ENCODE measurements at places on chromosomes 3 and 15.

- H3K4me1 ChIP-seq, result no peaks in the 10 kb centered on the region
- H3K36me3 ChIP-seq, result no peaks in the 10 kb centered on the region
Measured at GRCh38 chr3:176208915-176209314, 988.4 kb downstream of the TBL1XR1 start.

- no peak for DNase-seq
- H3K27ac ChIP-seq, result no peak overlapping the region
- no peaks in the 10 kb centered on the region for H3K27me3 ChIP-seq
- H3K36me3 ChIP-seq, result no peaks in the 10 kb centered on the region
- H3K4me1 ChIP-seq, result peaks cover 6% of the 10 kb centered on the region
- no peak overlapping the region for H3K4me3 ChIP-seq
Measured at GRCh38 chr15:47349179-47349578, 368.1 kb upstream of the SEMA6D start.

DNA sequence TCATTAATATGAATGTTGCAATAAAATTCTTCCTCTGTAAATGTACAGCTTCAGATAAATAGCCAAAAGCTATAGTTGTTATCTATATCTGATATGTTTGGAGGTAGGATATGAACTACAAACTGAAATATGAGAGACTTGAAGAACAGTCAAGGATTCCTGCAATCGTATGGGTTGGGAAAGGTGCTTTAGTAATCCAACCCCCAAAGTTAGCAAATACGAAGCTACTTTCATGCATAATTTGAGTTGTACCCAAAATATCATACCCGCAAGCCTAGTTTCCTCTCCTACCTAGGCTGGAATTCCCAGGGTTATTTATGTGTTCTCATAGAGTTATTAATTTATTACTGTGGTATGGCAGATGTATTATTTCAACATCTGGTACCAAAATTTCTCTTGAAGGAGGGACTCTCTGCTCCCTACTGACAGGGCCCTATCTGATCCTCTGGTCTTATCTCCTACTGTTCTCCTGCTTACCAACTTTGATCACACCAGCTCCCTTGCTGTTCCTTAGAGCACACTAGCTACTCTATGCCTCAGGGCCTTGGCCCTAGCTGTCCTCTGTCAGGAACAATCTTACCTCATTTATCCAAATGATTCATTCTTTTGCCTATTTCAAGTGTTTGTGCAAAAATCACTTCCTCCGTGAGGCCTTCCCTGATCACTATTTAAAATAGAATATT, 140.4 kb upstream of the CCDC54 start:
- peaks cover 6% of the 10 kb centered on the region for H3K27me3 ChIP-seq
- DNase-seq, result no peak
- no peaks in the 10 kb centered on the region for H3K36me3 ChIP-seq

- no peaks in the 10 kb centered on the region for H3K36me3 ChIP-seq
- H3K4me3 ChIP-seq, result no peak overlapping the region
- H3K4me1 ChIP-seq, result no peaks in the 10 kb centered on the region
- H3K27me3 ChIP-seq, result peaks cover 3% of the 10 kb centered on the region
Measured at GRCh38 chr3:84980011-84980410, 21.2 kb downstream of the CADM2 start.

DNA sequence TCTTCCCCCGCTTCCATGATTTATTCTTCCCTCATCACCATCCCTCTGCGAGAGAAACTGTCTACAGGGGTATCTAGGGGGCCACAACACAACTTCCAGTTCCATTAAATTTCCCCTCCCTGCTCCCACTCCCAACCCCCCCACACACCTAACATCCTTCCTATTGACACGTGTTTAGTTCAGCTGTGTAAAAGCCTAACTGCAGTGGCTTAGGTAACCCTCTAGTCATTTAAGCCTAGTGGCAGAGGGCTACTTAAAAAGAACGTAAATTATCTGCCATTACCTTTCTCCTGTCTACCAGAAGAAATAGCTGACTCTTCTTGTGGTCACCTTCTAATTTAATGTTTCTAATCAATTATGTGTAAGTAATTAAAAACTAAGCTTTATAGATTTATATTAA, 56.3 kb downstream of the ZNF148 start:
- peaks cover 23% of the 10 kb centered on the region for H3K36me3 ChIP-seq
- no peak overlapping the region for H3K4me3 ChIP-seq
- DNase-seq, result no peak
- H3K4me1 ChIP-seq, result peaks cover 3% of the 10 kb centered on the region
- H3K27ac ChIP-seq, result no peak overlapping the region

- DNase-seq, result no peak
- no peaks in the 10 kb centered on the region for H3K36me3 ChIP-seq
- H3K27ac ChIP-seq, result no peak overlapping the region
- no peak overlapping the region for H3K4me3 ChIP-seq
- H3K4me1 ChIP-seq, result no peaks in the 10 kb centered on the region
Measured at GRCh38 chr15:96960711-96961480, 630.4 kb downstream of the NR2F2 start.

DNA sequence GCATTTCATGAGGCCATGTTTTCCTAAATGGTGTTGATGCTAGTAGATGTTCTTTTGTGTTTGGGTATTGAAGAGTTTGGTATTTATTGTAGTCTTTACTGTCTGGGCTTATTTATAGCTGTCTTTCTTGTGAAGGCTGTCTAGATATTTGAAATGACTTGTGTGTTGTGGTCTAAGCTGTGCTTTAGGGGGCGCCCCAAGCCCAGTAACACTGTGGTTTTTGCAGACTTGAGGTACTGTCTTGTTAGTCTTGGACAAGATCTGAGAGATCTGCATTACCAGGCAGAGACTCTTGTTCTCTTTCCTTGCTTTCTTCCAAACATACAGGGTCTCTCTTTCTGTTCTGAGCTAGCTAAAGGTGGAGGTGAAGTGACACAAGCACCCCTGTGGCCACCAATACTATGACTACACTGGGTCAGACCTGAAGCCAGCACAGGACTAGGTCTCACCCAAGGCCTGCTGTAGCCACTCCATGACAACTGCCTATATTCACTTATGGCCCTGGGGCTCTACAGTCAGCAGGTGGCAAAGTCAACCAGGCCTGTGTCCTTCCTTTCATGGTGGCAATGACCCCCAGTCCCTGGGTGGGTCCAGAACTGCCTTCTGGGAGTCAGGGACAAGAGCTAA, 152.1 kb upstream of the TBC1D5 start:
- DNase-seq, result no peak
- no peaks in the 10 kb centered on the region for H3K4me1 ChIP-seq
- H3K4me3 ChIP-seq, result no peak overlapping the region
- no peak overlapping the region for H3K27ac ChIP-seq
- no peaks in the 10 kb centered on the region for H3K27me3 ChIP-seq

GRCh38 chr15:98745650-98746374, 97.5 kb downstream of the IGF1R start:
- peak overlapping the region; percentile 68 for H3K27ac ChIP-seq
- H3K4me3 ChIP-seq, result peak overlapping the region; percentile 20
- peaks cover 56% of the 10 kb centered on the region for H3K4me1 ChIP-seq
- no peak for DNase-seq
- peaks cover 4% of the 10 kb centered on the region for H3K36me3 ChIP-seq

DNA sequence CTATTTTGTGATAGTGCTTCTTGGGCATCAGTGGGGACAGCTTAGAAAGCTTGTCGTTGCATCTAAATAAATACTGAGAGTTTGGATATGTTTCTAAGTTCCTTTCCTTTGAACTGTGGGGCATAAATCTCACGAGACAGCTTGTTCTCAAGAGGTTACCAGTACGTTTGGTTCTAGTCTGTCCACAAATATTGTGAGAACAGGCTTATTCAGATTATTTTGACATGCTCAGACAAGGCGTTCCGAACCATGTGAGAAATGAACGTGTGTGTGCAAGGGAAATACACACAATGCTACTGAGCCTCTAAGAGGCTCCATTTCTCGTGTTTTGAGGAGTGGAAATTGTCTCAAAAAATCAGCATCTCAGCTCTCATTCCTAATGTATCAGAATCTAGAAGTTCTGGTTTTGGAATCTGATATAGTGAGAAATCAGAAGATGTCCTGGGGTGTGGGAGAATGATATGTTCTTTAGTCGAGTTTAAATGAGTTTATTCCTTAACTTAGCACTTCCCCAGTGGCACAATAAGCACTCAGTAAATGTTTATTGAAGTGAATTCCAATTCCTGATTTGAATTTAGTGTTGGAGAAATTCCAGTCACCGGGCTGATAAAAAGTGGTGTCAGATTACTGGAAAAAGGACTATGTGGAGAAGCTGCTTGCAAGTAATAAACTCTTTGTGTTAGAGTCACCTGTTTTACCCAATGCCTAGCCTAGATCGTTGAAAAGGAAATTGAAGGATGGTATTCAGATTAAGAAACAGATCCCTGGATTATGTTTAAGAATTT, 481.5 kb downstream of the LPP start:
- H3K4me1 ChIP-seq, result peaks cover 5% of the 10 kb centered on the region
- H3K27me3 ChIP-seq, result no peaks in the 10 kb centered on the region
- H3K36me3 ChIP-seq, result peaks cover 9% of the 10 kb centered on the region
- peak overlapping the region; percentile 44 for H3K27ac ChIP-seq
- H3K4me3 ChIP-seq, result no peak overlapping the region

DNA sequence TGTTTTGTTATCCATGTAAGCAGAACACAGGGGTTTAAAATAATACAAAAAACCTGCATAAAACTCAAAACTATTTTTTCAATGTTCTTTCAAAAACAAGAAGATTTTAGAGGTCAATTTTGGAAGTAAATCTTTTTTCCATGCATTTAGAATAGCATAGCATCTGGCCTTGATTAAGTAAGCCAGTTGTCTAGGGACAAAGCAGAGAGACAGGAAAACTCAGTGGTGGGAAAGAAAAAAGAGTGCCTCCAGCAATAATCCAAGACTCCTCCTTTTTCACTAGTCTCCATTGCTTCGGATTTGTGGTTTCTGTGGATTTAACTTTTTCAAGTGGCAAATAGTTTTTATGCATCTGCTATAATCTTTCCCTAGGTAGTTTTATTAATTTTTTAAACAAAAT, 88.9 kb downstream of the SUCNR1 start:
- no peak for DNase-seq
- H3K4me3 ChIP-seq, result no peak overlapping the region
- no peaks in the 10 kb centered on the region for H3K27me3 ChIP-seq
- no peaks in the 10 kb centered on the region for H3K36me3 ChIP-seq

DNA sequence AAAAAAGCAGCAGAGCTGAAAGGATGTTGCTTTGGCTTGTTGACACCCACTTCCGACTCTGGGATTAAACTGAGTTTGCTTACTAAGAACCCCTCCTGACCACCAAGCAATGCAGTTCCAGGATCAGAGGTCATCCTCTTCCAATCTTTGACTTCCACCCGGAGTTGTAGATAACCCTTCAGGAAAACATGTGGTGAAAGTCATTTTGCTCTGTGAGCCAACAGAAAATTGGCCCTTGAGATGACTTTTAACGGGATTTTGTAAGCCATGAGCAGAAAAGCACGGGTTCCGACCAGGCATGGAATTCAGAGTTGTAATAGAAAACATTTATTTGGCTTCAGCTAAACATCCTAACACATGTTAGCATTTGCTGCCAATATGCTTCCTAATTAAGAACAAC, 171.6 kb upstream of the NR2F2 start:
- H3K27ac ChIP-seq, result no peak overlapping the region
- H3K27me3 ChIP-seq, result no peaks in the 10 kb centered on the region
- H3K4me1 ChIP-seq, result peaks cover 23% of the 10 kb centered on the region
- H3K4me3 ChIP-seq, result no peak overlapping the region

GRCh38 chr3:151395806-151396205, 11.3 kb upstream of the P2RY12 start:
- no peak overlapping the region for H3K27ac ChIP-seq
- DNase-seq, result no peak
- H3K4me1 ChIP-seq, result peaks cover 4% of the 10 kb centered on the region
- no peaks in the 10 kb centered on the region for H3K27me3 ChIP-seq

GRCh38 chr3:70067860-70068521, 68.5 kb downstream of the SAMMSON start:
- peaks cover 34% of the 10 kb centered on the region for H3K4me1 ChIP-seq
- no peak for DNase-seq
- H3K27ac ChIP-seq, result no peak overlapping the region

DNA sequence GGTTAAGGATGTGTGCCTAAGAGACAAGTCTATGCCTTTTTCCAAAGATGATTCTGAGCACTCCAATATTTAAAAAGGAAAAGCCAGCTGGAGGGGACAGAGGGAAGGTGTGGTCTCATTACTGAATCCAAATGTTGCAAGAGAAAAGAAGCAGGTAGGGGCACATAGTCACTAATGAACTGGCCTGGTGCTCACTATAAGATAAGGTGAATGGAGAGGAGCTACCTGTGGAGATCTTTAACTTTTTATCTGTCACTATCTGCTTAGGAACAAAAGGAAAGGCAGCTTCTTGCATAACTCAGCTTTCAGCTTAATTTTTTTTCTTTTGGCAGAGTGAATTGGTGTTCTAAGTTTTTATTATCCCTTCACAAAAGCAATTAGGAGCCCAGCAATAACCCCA, 69.1 kb downstream of the RPN1 start:
- DNase-seq, result no peak
- no peak overlapping the region for H3K27ac ChIP-seq
- H3K36me3 ChIP-seq, result no peaks in the 10 kb centered on the region
- H3K27me3 ChIP-seq, result peaks cover 24% of the 10 kb centered on the region
- no peak overlapping the region for H3K4me3 ChIP-seq
- peaks cover 4% of the 10 kb centered on the region for H3K4me1 ChIP-seq

DNA sequence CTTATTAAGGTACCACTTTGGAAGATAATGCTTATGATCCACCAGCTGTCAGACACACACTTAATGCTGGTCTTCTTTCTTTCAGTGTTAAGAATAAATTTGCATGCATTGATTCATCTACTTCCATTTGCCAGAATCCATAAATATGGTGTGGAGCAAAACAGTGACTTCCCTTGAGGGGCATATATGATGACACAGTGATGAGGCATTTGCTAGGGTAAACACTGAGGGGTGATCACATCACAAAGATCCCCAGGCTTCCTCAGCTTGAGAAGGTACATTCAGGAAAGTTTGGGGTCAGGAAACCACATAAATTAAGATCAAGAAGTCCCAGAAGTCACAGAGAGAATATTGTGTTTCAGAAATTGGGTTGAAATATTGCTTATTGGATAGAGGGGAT, 9.9 kb upstream of the ZBED2 start:
- H3K27ac ChIP-seq, result no peak overlapping the region
- H3K4me3 ChIP-seq, result no peak overlapping the region
- H3K27me3 ChIP-seq, result peaks cover 3% of the 10 kb centered on the region
- H3K4me1 ChIP-seq, result no peaks in the 10 kb centered on the region
- DNase-seq, result no peak

DNA sequence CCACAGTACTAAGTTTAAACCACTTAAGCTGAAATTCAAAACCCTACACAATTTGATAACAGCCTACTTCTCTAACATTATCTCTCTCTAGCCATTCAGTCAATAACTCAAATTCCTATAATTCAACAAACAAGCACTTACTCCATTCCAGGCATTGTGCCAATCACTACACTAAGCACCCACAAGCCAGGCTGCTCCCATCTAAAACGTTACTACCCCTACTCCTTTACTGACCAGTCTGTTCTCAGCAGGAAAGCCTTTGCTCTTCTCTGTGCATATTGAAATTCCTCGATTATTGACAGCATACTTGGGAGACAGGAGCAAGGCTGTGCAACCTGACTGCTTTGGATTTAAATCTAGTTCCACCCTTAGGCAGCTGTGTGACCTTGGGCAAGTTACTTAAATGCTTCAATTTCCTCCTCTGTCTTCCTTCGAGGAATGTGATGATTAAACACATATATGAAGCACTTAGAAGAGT, 177.2 kb upstream of the THBS1 start:
- no peak overlapping the region for H3K27ac ChIP-seq
- H3K4me1 ChIP-seq, result peaks cover 18% of the 10 kb centered on the region
- no peak for DNase-seq

All from type B pancreatic cell (in vitro differentiated cells).